ENCODE measurements at places on chromosomes 3 and 15.

- no peak for DNase-seq
Observed at GRCh38 chr3:83460052-83460451, 1498.7 kb upstream of the CADM2 start.

- no peak for DNase-seq
Observed at GRCh38 chr15:67127331-67127664, 61.9 kb downstream of the SMAD3 start.

DNA sequence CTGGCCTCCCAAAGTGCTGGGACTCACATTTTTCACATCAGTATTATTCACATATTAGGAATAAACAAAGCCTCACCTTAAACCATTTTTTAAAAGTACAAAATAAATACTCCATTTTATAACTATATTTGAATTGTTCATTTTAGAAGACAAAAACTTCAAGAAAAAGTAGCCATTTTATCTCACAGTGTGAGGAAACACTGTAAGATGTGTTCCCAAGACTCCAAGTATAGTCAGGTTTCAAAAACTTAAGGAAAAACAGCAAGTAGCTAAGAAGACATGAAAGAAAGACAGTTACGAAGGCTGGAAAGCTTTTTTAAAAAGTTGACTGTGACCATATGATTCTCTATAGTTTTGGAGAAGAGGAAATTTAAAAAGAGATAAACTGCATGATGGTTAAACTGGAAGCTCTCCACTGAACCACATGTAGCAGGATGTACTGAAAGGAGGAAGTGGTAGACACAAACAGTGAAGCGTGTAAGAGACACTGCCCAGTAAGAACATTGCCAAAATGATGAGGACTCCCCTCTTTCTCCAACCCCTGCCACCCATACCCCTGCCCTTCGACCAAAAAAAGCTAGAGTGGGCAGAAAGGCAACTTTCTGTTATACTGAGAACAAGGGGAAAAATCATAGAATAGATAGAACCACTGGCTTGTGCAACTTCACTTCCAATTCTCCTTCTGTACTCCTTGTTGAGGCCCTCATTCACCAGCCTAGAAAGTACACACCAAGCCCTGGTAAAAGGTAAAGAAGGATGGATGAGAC lies 6.2 kb upstream of the TMF1 start:
- peak; percentile 86 for DNase-seq

DNA sequence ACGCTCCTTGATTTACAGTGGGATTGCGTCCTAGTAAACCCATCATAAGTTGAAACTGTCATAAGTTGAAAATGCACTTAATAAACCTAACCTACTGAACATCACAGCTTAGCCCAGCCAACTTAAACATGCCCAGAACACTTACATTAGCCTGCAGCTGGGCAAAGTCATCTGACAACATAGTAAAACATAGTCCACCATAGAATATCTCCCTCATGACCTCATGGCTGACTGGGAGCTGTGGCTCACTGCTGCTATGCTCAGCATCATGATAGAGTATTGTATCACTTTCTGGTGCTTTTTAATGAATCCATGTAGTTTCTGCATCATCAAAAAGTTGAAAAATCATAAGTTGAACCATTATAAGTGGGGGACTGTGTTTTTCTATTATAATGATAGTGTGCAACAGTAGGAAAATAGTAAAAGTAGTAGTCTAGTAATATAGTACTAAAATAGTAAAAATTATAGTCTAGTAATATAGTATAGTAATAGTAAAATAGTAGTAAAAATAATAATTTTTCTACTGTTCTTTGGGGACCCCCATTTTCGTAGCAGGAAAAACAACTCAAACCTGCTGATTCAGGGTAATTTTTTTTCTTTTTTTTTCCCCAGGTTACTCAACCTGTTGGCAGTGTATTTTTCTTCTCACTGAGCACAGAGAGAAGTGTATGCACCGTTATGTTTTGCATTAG lies 233.5 kb downstream of the MYRIP start:
- no peak for DNase-seq

DNA sequence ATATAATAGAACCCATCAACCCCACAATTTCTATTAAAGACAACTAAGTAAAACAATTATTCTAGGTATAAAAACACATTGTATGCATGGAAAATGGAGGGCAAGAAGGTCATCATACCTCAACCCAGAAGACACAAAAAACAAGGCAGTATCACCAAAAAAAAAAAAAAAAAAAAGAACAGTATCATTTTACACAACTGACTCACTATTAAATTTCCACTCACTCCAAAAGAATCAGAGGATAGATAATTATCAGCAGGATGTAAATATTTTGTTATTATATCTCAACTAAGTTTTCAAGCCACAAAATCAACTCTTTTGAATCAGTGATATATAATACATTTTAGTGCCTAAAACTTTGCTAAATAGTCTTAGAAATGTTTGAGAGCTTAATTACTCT lies 55.0 kb downstream of the CLASP2 start:
- no peak for DNase-seq

DNA sequence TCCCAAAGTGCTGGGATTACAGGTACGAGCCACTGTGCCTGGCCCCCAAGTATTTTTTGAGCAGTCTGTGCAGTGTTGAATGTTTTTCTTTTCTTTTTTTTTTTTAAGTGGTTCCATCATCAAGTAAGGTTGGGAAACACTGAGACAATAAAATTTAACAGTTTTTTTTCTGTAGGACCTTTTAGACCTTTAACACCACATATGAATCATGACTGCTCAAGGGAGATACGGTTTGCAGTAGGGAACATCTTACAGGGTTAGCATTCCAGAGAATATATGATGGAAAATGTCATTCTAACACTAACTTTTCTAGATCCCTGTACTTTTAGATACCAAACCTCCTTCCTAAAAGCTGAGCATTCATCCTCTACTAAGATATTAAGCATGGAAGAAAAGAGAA lies 41.7 kb downstream of the SNX4 start:
- DNase-seq: no peak

- DNase-seq: no peak
Observed at GRCh38 chr15:38285456-38285855, 32.8 kb downstream of the SPRED1 start.

- no peak for DNase-seq
Observed at GRCh38 chr3:136982520-136983138, 24.8 kb downstream of the IL20RB start.

- no peak for DNase-seq
Observed at GRCh38 chr15:60605879-60606307, 127.0 kb upstream of the ICE2 start.

DNA sequence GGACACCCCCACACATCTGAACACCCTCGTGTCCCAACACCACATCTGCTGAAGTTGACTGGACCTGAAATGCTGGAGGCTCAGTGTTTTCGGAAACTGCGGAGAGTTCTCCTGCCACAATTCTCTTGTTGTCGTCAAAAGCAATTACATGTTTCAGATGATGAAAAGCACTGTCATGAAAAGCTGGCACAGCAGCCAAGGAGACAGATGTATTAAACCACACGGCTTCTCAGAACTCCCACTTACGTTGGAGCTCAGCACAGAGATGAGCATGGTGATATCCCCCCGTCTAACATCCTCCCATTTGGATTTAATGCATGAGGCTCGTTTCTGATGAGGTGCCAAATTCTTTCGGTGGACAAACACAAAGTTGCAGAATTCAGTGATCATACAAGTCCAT lies 180.1 kb downstream of the RORA start:
- no peak for DNase-seq

GRCh38 chr3:185297867-185298266 lies 44.0 kb upstream of the EHHADH start:
- DNase-seq: no peak

GRCh38 chr3:103953796-103954195 lies 1412.9 kb upstream of the ALCAM start:
- no peak for DNase-seq

- peak; percentile 37 for DNase-seq
Observed at GRCh38 chr3:174125267-174125824, 727.8 kb downstream of the NLGN1 start.

- DNase-seq: no peak
Observed at GRCh38 chr3:18027161-18027939, 284.9 kb upstream of the TBC1D5 start.

DNA sequence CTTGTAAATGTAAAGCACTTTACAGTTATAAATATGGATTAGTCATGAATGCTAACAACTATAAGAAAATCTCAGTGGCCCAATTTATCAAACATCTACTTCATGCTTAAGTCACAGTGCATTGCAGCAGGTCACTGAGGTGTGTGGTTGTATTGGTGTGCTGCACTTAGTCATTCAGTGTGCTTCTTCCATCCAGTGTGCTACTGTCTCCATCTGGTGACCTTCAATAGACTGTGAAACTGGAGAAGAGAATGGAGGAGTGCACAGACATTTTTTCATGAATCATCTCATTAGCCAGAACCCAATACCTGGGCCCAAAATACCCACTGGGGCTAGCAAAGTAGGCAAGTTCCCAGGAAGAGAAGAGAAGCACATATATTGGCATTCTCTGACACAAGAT lies 199.6 kb downstream of the SHOX2 start:
- DNase-seq: no peak

DNA sequence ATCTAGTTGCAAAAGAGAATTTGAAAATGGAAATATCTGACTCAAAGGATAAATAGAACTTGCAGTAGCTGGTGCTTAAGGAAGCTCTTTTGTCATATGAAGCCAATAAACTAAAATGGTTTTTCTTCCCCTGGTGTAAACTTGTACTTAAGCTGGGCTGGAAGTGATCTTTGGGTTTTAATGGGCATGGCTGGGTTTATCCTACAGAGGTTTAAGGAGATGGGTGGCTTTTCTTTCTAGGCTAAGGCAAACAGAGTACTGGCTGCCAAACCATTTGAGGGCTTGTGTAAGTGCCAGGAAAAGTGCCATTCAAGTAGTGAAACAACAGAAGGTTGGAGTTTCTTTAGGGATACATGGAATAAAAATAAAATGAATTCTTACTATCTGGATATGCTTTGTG lies 12.1 kb upstream of the UTS2B start:
- DNase-seq: no peak

DNA sequence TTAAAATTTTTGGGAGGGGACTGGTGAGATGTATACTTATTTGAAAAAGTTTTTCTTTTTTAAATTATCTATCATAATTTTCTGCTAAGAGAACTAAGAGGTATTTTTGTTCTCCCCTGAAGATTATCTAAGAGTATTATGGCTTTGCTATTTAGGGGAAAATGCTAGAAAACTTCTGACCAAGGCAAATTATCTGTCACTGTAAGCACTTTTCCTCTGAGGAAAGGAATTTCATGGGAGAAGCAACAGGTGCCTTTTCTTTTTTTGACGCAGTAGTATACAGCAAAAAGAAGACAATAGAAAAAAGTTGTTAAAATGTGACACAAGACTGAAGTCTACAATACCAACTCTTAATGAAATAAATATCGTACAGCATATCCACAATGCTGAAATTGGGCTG lies 201.6 kb upstream of the NANOGP8 start:
- DNase-seq: no peak
